ENCODE measurements at places on chromosomes 12 and 14.

DNA sequence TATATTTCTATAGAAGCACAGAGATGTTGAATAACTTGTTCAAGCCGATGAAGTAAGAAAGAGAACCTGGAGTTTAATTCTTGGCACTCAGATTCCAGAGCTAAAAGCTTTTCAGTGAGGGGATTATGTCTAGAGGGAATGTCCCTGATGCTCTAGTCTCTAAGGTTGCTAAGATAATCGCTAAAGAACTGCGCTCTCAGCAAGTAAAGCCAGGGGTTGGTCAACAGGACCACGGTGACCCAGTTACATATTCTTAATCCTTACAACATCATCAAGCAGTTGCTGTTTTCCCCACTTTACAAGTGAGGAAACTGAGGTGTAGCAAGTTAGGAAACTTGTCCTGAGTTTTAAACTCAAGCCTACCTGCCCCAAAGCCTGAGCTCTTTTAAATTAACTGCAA, 110.8 kb downstream of the DAD1 start:
- no peak for DNase-seq

DNA sequence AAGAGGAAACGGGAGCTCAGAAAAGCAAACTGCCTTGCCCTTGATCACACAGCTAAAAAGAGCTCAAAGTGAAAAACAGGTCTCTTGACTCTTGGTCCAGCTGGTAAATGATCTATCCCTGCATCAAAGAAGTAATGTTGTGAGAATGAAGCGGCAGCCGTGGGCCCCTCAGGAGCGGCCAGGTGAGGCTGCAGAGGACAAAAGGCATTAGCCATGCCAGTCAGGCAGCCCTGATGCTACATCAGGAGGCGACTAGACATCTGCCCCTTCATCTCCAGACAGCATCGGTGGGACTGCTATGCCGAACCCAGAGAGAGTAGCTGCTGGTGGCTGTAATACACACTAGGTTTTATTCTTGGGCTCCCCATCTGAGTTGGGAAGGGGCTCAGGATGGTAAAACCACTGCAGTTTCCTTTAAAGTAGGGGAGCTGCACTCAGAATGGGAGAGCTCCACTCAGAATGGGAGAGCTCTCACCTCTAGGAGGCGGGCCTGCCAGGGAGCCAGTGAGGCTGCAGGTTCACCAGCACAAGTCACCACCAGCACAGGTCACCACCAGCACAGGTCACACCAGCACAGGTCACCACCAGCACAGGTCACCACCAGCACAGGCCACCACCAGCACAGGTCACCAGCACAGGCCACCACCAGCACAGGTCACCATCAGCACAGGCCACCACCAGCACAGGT, 120.1 kb downstream of the TSPAN9 start:
- DNase-seq: no peak

DNA sequence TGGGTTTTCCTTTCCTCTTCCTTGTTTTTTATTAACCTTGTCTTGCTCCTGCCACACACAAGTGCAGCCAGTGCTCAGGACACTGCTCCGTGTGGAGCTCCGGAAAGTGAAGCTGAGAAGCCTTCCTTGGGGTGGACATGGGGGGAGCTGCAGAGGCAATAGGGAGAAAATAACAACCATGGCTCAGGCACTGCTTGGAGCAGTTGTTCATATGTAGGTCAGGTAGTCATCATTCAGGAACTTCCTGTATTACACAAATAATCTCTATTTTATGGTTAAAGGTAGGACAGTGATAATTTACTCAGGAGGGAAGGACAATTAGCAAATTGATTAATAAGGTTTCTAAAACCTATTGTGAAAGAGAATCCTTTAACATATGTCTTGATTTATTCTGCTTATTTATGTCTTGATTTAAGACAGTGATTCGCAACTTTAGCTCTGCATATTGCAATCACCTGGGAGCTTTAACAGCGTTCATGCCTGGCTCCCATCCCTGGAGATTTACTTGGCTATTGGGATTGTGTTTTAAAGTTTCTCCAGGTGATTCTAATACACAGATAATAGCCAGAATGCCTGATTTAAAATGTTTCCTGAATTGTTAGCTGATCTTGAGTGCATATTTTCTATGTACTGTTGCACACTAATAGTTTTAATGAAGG, 92.1 kb downstream of the ETV6 start:
- DNase-seq: no peak

DNA sequence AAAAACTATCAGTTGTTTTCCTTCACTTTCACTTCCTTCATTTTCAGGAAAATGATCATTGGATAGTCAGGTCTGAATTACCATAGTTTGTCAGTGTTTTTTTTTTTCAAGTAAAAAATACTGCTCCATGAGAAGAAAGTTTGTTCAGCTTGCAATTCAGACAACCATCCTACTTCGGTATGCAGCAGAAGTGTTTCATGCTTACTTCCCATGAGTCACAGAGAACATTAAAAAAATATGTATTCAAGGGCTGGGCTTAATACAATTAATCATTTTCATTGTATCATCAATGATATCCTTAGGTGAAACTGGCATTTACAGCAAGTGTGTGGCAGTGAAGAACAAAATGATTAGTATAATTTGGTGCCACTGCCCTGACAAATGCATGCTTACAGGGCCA, 21.6 kb downstream of the PYM1 start:
- DNase-seq: no peak

GRCh38 chr14:60861545-60862140, 119.2 kb downstream of the TRMT5 start:
- no peak for DNase-seq

DNA sequence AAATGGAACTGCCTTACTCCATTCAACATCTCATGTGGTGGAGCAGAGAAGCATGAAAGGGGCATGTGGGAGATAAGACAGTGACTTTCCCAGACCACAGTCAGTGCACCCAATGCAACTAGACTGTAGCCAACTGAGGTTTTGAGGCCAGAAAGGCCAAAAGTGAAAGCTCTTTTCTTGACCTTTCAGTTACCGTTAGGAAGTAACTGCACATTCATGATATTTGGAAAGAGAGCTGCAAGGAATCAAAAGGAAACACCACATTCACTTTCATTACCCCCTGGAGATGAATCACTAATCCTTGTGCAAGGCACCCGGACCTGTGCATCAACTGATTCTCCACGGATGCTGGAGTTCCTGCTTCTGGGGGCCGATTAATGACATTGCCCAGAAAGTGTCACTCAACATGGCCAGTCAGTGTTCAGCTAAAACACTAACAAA, 72.9 kb upstream of the ELK3 start:
- no peak for DNase-seq

GRCh38 chr12:131796754-131797587, 31.2 kb upstream of the MMP17 start:
- DNase-seq: no peak

DNA sequence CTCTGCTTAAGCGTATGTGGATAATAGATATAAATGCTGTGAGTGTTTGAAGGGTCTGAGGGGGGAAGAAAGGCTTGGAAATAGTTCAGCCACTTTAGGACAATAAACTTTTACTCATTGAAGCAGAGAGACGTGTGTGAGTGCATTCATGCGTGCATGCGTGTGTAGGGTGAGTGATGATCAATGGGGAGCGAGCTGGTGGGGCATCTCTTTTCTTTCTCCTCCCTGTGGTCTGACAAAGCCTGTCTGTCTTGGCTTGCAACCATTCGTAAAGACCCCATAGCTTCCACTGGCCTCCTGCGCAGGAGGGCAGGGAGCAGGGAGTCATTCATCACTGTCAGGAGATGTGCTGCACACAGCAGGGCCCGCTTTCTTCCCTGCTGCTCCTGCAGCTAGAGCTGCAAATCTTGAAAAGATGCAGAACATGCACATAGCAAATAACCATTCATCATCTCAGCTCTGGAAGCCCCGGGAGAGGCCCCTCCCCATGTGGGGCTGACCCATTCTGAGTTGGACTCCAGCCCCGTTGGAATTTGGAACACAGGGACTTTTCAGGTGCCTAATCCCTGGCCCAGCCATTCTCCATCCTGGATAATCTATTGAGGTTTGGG, 223.2 kb downstream of the PPM1H start:
- no peak for DNase-seq

GRCh38 chr12:19053218-19053617, 76.3 kb upstream of the PLEKHA5 start:
- no peak for DNase-seq

- no peak for DNase-seq
These were observed 70.7 kb downstream of the RASSF9 start for GRCh38 chr12:85765453-85765869.

GRCh38 chr14:20512177-20512905, 7.0 kb downstream of the RNASE10 start:
- DNase-seq: no peak

DNA sequence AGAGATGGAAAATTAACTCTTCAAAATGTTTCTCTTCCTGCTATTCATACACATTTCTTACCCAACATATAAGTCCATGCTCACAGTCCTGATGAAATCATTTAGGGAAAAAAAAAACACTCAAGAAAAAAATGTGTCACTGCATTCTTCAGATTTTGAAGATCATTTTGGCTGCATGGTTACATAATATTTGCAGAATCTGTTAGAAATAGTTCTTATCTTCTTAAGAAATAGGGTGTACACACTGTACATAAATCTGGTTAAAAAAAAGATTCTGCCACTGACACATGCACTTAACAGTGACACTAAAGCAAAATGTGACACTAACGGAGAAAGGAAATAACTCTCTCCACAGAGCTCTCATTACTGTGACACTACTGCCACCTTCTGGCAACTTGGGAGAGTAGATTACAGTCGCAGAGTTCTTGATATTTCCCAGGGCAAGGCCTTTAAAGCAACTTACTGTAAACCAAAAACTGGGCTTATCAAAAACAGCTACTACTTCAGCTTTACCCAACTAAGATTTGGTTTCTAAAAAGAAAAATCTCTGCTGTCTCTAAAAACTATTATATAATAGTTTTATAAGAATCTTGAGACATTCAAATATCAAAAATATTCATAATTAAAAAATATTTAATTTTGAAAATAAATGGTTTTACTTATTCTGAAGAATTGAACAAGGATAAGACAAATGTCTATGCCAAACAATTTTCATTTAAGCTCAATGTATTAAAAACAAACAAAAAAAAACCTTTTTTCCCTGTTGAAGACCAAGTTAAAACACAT, 65.0 kb downstream of the SETD3 start:
- peak; percentile 88 for DNase-seq

DNA sequence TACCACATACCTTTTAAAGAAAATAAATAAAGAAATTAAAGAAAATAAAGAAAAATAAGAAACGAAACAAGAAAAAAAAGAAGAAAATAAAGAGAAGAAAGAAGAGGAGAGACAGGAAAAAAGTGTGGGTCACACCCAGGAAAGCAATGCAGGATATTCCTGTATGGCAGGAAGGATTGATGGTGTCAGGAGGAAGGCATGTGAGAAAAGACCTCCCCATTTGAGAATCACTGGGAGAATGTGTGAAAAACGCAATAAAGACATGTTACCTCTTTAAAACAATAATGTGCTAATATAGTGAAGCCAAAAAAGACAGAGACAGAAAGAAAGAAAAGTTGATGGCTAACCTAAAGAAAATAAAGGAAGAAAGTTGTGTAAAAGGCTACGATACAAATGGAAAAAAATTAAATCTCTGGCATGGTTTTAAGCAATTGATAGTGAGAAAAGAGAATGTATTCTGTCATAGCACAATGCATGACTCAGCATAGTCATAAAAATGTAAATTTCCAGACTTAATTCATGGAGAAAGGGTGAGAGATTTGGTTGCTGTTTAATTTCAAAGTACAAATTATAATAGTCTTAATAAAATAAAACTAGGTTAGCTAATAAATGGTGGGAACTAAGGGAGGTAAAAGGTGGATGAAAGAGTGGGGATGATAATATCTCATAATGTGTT, 24.3 kb upstream of the FOXG1 start:
- DNase-seq: no peak

DNA sequence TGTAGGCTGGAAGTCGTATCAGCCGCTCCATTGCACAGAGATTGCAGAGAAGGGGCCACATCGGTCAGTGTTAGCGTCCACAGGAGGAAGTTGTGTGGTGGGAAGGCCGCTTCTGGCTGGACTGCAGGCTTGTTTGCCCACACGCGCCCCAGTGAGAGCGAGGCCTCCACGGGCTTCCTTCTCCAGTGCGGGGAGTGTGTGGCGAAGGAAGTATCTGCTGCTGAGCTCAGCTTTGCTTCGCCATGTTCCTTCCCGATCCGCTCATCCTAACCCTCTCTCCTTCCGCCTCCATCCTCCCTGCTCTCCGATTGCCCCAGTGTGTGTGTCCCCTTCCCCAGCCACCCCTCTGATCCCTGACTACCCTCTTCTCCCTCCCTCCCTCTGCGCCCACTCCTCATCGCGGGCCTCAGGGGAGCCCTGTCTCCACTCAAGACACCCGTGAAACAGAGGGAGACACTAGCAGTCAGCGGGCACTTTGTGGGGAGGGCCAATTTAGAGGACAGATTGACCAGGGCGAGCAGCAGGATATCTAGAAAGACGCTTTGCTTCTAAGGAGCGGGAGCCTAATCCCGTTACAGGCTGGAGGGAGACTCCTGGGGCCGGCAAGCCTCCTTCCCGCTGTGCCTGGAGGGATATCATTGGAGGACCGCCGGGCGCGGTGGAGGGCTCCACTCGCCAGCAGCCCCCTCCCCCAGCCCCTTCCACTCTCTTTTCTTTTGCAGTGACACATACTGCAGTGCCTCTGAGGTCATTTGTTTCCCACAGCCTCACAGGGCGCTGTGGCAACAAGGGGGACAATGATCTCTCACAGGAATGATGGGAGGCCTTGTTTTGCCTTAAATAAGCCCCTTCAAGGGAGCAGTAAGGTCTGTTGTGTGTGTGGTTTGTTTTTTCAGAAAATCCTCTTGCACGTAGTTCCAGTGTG, 428.8 kb downstream of the ZFP36L1 start:
- peak; percentile 76 for DNase-seq

DNA sequence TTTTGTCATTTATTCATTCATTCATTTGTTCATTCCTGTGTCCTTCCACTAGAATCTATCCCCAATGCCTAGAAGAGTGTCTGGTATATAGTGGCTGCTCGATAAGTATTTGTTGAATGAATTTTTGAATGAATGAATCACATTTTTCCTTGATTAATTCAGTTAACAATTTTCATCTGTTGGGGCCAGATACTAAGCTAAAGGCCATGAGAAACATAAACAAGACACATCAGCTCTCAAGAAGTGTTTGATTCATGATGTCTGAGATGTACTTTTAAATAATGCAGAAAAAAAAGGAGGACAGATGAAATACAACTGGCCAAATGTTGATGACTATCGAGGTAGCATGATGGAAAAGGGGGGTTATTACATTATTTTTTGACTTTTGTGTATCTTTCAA, 48.1 kb upstream of the TMED10 start:
- DNase-seq: no peak

DNA sequence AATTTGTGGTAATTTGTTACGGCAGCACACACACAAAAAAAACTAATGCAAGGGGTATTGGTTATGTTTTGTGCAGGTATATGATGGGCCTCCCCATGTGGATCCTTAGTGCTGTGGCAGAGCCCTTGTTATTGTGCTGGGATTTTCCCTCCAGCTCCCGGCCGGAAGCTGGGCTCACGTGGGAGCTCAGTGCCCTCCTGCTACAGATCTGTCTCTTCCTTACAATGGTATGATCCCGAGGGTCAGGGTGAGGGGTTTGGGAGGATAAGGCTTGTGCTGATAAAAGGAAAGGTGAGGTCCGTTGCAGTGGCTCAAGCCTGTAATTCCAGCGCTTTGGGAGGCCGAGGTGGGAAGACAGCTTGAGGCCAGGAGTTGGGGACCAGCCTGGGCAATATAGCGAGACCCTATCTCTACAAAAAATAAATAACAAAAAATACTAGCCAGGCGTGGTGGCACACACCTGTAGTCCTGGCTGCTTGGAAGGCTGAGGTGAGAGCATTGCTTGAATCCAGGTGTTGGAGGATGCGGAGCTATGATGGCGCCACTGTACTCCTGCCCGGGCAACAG, 861 bp upstream of the SLC48A1 start:
- no peak for DNase-seq

- no peak for DNase-seq
These were observed 8.8 kb upstream of the CLECL1 start for GRCh38 chr12:9741726-9742125.

GRCh38 chr14:65268594-65268993, 143.9 kb upstream of the FUT8 start:
- no peak for DNase-seq

Data from Ammon's horn (tissue), 1 donor.